Spinal cord (tissue), 10 donors: ENCODE measurements at places on chromosomes 2 and 18. TPM values are rescaled to one million over a fixed set of nuclear protein-coding genes. Genes with fewer than 3 reads are reported as not detected.

The MALL gene
- total RNA-seq: 5.9 TPM

The MEP1B gene
- 0.20 TPM for total RNA-seq

The REG1B gene
- not detected for total RNA-seq

The IL37 gene
- total RNA-seq: 0.28 TPM

The FBXO48 gene
- total RNA-seq: 1.3 TPM

The FZD7 gene
- 18.5 TPM for total RNA-seq

The PTPRM gene
- total RNA-seq: 160 TPM

The PDE1A gene
- total RNA-seq: 73.8 TPM

The ACP1 gene
- total RNA-seq: 91.6 TPM

The PRKAG3 gene
- total RNA-seq: not detected

The UBXN4 gene
- 102 TPM for total RNA-seq

The CNDP2 gene
- total RNA-seq: 71.5 TPM

The AFF3 gene
- total RNA-seq: 43.6 TPM

The OTX1 gene
- total RNA-seq: 0.44 TPM

The CCBE1 gene
- 1.9 TPM for total RNA-seq

The GTF2A1L gene
- total RNA-seq: 10.2 TPM

The SLC11A1 gene
- 5.0 TPM for total RNA-seq

The COLEC11 gene
- total RNA-seq: 1.1 TPM

The GPC1 gene
- 33.2 TPM for total RNA-seq

The DAW1 gene
- total RNA-seq: 16.6 TPM

The UGT1A4 gene
- total RNA-seq: not detected

The MLPH gene
- total RNA-seq: 29.3 TPM

The CDH19 gene
- 28.5 TPM for total RNA-seq

The IL36G gene
- 0.28 TPM for total RNA-seq

The ANKRD12 gene
- total RNA-seq: 73.0 TPM

The OSBPL6 gene
- total RNA-seq: 7.3 TPM

The PSTPIP2 gene
- 8.8 TPM for total RNA-seq

The GAREM1 gene
- total RNA-seq: 12.3 TPM

The TUBB8B gene
- total RNA-seq: 0.11 TPM

The KCNE4 gene
- 23.8 TPM for total RNA-seq

The DRC1 gene
- 4.6 TPM for total RNA-seq

The TMEM185B gene
- total RNA-seq: 20.0 TPM

The PLCL1 gene
- total RNA-seq: 22.0 TPM

The NPPC gene
- total RNA-seq: 17.9 TPM

The DOK1 gene
- 7.5 TPM for total RNA-seq

The COL6A3 gene
- 245 TPM for total RNA-seq

The ACAA2 gene
- 38.6 TPM for total RNA-seq

The NEU2 gene
- not detected for total RNA-seq

The GRHL1 gene
- total RNA-seq: 12.0 TPM

The TUBB6 gene
- total RNA-seq: 163 TPM

The DLX2 gene
- total RNA-seq: not detected

The SLC19A3 gene
- total RNA-seq: 2.8 TPM

The SP100 gene
- 43.2 TPM for total RNA-seq

The BCL11A gene
- total RNA-seq: 29.5 TPM

The MBD5 gene
- 40.1 TPM for total RNA-seq

The CHST10 gene
- 33.1 TPM for total RNA-seq

The SERPINB3 gene
- not detected for total RNA-seq

The RAD51AP2 gene
- total RNA-seq: 0.22 TPM

The NLRC4 gene
- 1.4 TPM for total RNA-seq

The GATA6 gene
- 0.89 TPM for total RNA-seq

The EMILIN1 gene
- 46.2 TPM for total RNA-seq

The CNOT11 gene
- total RNA-seq: 18.6 TPM

The VSNL1 gene
- 215 TPM for total RNA-seq

The MOGAT1 gene
- total RNA-seq: 0.22 TPM

The GKN2 gene
- total RNA-seq: not detected

The CD226 gene
- total RNA-seq: 1.9 TPM

The ITGA4 gene
- total RNA-seq: 23.0 TPM

The MCEE gene
- 22.2 TPM for total RNA-seq

The GKN1 gene
- not detected for total RNA-seq
